ENCODE measurements at places on chromosomes 13 and 19.

- no peak for DNase-seq
Measured at GRCh38 chr19:34573226-34573864, 91.8 kb downstream of the WTIP start.

DNA sequence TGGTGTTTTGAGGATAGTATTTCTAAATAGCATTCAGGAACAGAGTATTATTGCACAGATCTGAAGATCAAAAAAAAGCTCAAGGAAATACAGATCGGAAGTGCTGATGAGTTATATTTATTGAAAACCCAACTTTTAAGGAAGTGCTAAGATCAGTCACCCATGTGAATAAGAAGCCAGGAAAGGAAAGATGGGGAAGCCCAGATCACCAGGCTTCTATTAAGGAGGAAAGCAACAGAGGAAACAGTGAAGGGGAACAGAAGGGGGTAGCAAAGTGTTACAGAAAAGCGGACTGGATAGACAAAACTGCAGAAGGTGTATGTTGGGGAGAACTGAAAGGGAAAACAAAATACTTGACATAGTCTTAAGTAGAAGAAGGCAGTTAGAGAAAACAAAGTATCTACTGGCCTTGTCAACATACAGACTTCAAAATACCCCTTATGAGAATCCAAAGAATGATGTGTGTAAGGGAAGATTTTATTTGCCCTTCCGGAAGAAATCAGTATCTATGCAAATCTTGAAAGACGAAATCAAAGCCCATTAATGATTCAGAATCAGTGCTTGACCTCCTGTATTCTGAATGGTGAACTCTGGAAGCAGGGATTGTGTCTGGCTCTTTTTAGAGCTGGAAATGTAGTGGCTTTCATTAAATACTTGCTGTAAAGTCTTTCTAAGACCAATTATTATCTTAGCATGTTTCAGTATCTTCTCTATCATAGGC is 12.1 kb downstream of the UFM1 start:
- no peak for DNase-seq

DNA sequence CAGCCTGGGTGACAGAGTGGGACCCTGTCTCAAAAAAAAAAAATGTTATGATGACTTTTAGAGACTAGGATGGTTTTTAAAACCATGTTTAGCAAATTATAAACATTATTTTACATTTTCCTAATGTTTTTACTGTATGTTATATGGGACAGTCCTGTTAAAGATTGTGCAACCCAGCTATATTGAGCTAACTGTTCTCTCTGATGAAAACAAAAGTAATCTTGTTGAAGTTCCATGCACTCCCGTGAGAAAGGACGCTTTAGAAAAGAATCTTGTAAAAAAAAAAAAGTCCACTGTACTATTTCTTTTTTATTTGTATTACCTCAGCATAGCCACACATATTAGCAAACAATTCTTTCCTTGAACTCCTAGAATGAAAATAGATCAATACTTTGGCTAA is 451.2 kb downstream of the DCT start:
- DNase-seq, result no peak

- no peak for DNase-seq
Measured at GRCh38 chr13:96238241-96238640, 148.3 kb downstream of the HS6ST3 start.

GRCh38 chr19:19655051-19655594 is 8.4 kb downstream of the ATP13A1 start:
- DNase-seq, result no peak

Data from cerebellar nuclear complex (tissue), 1 donor.